D341Med (cell line): ENCODE measurements at places on chromosomes 11 and 22.

GRCh38 chr11:76630600-76631281, 39.8 kb downstream of the LRRC32 start:
- no peak for DNase-seq

DNA sequence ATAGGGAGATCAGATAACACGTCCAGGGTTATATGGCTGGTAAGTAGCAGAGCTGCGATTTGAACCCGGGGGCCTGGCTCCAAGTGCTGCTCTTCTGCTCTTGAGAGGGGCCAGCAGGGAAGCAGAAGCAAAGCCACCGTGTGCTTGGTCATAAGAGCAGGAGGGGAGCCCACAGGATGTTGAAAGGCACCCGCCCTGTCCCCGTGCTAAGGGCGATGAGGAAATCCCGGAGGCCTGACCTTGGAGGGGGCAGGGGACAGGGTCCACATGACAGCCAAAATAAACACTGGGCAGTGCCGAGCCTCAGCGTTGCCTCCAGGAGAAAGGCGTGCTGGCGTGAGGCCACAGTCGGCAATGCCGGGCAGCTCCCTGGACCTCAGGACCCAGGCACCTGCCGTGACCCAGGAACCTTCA, 28.8 kb downstream of the TOM1 start:
- no peak for DNase-seq

DNA sequence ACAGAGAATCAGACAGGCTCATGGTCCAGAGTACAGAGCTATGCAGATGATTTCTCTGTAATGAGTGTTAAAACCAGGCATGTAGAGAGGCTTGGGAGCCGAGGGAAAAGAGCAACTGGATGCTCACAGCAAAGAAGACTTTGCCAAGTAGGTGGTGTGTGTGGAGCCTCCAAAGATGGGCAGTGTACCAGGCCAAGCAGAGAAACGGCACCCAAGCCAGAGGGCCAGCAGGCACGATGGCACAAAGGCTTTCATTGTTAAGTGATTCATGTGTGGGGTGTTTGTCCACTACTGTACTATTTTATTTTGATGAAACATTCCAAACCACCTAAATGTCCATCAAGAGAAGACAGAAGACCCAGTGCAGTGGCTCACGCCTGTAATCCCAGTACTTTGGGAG, 11.1 kb downstream of the RANGAP1 start:
- peak; percentile 8 for DNase-seq

DNA sequence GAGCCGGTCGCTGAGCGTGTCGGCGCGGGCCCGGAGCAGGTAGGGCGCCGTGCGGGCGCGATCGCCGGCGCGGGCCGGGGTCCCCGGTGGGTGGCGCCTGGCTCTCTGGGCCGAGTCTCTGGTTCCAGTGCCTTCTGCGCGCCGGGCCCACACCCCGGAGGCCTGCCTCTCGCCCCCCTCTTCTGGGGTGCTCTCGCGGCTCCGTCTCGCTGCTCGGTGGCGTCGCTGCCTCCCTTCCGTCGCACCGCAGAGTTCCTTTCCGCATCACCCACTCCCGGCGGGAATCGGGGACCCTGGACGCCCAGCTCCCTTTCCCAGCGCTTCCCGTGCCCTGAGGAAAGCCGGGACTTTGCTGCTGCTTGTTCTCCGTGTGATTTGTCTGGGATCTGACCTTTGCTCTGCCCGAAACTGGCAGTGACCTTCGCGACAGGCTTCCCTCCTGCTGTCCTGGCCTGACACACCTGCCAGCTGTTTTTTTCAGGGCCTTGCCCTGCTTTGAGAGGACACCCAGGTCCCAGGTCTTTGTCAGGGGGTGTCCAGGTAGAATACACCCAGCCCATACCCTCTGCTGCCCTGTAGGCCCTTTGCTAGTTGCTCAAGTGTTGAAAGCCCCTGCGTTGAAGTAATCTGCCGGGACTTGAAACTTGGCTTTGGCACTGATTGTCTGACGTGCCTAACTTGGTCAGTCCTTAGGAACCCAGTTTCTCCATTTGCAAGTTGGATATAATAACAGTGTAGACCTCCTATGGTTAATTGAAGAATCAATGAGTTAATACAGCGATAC, 711 bp downstream of the FDX1 start:
- DNase-seq: no peak

GRCh38 chr11:130866831-130867230, 49.4 kb downstream of the SNX19 start:
- no peak for DNase-seq

DNA sequence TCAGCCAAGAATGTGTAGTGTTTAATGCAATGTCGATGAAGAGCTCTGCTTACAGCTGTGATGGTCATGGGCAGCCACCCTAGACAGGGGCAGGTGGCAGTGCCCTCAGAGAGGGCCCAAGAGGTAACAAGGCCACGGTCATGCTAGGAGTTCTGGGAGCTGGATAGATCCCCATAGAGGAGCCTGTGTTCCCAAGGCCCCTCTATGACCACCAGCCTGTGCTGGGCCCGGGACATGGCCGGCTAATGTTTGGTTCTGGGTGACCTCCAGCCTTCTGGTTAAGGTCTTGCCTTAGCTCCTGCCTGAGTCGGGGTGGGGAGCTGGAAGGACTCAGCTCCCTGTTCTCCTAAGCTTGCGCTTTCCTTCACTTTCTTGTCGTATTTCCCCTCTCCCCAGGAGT, 65.1 kb downstream of the GRIK4 start:
- no peak for DNase-seq

- no peak for DNase-seq
Observed at GRCh38 chr11:29171360-29171950, 845.4 kb downstream of the KCNA4 start.

DNA sequence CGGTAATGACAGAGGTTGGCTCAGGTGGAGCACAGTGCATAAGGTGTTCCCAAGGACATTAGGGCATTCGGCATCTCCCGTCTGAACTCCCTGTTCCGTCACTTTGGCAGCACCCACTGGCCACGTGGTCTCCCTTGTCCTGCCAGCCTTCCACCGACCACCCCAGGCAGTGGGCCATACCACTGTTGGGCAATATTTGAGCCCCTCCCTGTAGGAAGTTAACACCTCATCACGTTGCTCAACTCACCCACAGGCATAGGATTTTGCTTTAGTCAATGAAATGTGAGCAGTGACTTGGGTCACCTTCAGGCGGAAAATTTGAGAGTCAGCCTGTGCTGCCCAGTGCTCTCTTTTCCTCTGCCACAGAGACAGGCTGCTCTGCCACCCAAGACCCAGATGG, 44.0 kb downstream of the SERPINH1 start:
- no peak for DNase-seq

GRCh38 chr11:40514124-40514523, 945.3 kb downstream of the LRRC4C start:
- DNase-seq: no peak

- DNase-seq: no peak
Observed at GRCh38 chr11:123798079-123798478, 8.1 kb downstream of the OR6M1 start.
